Activated CD4-positive, alpha-beta T cell treated with anti-CD3 and anti-CD28 coated beads, Interleukin-10, Interleukin-2, amounts not matched to agents 100 ng/mL and 50 ng/mL, durations not matched to agents 16 hours and 8 hours (primary cell): ENCODE measurements at places on chromosomes 3 and 15.

DNA sequence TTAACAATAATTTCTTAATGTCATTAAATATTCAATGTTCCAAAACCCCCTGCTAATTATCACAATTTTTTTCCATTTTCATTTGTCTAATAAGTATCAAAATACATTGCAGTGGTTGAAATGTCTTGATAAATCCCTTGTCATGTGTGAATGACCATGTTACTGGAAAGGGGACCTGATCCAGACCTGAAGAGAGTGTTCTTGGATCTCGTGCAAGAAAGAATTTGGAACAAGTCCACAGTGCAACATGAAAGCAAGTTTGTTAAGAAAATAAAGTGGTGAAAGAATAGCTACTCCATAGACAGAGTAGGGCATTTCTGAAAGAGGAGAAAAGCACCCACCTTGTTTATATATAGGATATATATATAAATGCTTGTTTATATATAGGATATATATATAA, 10.4 kb upstream of the SELENOK start:
- DNase-seq: no peak

DNA sequence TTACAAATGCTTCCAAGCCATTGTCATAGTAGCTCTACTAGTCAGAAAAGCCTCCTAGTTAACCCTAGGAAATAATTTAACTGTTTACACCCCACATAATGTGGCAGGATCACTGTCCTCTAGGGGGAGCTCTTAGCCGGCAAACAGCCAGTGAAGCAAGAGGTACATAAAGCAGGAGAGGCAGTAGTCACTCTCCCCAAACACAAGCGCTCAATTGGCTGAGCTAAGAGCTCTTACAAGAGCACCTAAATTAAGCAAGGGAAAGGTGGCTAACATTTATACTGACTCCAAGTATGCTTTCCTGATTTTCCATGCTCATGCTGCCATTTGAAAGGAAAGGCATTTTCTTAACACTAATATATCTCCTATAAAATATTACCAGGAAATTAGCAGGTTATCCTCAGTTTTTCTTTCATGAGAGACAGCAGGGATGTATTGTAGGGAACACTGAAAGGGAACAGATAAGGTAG, 37.6 kb downstream of the NCEH1 start:
- DNase-seq: peak; percentile 87

DNA sequence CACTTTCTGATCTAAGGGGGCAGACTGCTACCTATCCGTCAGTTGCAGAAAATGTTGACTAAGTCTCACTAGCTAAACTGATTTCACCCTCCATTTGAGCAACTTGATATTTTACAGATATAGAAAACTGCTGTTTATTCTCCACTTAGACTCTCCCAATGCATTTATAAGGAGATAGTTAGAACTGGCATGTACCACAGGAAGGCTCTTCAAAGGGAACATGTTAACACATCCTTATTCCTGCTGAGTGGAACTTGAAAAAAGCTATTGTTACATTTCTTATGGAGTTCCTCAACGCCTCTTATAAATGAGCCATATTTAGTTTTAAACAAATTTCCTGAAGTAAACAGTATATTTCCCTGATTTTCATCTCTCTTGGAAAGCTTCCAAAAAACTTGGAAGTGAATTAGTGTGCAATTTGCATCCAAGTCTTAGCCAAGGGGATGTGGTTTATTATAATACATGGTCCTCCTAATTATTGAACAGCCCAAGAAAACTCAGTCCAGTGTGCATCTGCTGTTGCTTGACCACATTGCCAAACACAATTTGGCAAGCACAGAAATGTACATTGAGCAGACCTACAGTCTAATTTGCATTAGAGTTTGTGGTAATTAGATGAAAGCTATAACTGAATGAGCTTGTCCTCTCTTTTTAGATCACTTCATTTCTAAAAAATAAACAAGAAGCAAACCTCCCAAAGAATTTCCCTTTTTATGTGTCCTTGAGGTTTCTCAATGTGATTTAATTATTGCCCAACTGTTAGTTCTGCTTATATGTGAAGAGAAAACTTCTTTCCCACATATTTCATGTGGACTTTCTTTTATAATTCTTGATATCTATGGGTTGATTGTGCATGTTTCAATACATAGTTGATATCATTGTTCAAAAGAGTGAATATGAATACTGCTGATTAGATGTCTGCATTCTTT, 72.6 kb upstream of the DPH6 start:
- no peak for DNase-seq

DNA sequence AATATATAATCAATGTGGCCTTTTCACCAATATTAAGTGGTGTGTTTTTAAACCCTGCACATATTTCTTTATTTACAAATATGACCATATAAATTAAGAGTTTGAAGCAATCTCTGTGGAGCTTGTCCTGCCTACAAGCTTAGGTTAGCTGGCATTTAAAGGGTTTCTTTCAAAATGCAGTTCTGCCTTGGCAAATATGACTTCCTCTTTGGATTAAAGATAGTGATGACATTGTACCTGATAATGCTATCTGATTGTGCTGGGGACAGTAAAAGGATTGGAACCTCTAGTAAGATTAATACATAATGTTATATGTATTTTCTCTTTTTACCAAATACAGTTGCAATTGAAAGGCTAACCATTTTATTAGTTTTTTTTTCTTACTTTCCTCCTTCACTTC, 249.1 kb downstream of the OTOL1 start:
- DNase-seq: no peak

GRCh38 chr3:52031896-52032295, 24.5 kb downstream of the DUSP7 start:
- DNase-seq: no peak

GRCh38 chr3:37986479-37987314, 3.9 kb upstream of the VILL start:
- no peak for DNase-seq

- no peak for DNase-seq
Observed at GRCh38 chr15:38576837-38577236, 12.2 kb upstream of the RASGRP1 start.

- no peak for DNase-seq
Observed at GRCh38 chr3:195886181-195887141, 21.9 kb downstream of the TNK2 start.

GRCh38 chr15:64151727-64152506, at the start of gene SNX22:
SNX22 (plus strand) TSS chr15:64151731; CDS start chr15:64151776, 45 bp downstream.
- no peak for DNase-seq

- no peak for DNase-seq
Observed at GRCh38 chr3:176208915-176209314, 988.4 kb downstream of the TBL1XR1 start.

DNA sequence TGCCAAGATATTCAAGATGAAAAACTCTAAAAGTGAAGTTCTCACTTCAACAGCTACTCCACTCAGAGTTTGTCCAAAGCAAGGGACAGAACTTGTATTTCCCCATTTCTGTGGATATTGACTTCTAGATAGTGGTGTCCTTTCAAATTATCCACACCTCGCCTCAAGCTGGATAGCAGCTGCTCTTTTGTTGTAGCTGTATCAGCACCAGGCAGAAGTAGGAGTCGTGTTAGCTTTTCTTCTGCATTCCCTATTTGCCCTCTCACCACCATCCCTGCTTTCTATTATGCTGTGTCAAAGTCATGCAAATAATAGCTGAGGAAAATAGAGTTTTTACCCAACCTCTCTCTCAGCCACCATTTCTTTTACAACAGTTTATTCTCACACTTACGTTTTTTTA, 303.8 kb downstream of the EPHA3 start:
- no peak for DNase-seq

DNA sequence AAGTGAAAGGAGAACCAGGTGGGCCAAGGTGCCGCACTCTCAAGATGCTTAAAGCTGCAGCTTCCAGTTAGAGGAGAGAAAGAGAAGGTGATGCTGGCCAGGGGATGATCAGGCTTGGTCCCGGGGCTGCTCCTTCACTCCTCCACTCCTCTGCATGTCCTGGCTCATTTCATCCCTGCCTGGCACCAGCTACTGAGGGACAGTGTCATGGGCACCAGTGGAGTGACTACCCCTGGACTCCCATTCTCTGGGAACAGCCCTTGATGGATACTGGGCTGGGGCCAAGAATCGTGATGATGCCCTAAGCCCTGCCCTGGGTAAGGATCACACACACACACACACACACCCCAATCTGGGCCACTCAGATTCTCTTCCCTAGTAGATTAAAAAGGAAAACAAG, 243.7 kb downstream of the UACA start:
- DNase-seq: no peak

- no peak for DNase-seq
Observed at GRCh38 chr3:30458376-30459171, 147.8 kb upstream of the TGFBR2 start.

GRCh38 chr3:38840987-38841386, 25.0 kb upstream of the SCN10A start:
- DNase-seq: no peak

GRCh38 chr3:138942271-138942670, 4.7 kb downstream of the FOXL2 start:
- DNase-seq: no peak

GRCh38 chr3:37170060-37170459, 4.3 kb downstream of the LRRFIP2 start:
- DNase-seq: no peak

GRCh38 chr3:125191256-125191655, 21.3 kb downstream of the SLC12A8 start:
- DNase-seq: no peak

- DNase-seq: peak; percentile 31
Observed at GRCh38 chr3:3798631-3799113, 559 bp upstream of the LRRN1 start.

DNA sequence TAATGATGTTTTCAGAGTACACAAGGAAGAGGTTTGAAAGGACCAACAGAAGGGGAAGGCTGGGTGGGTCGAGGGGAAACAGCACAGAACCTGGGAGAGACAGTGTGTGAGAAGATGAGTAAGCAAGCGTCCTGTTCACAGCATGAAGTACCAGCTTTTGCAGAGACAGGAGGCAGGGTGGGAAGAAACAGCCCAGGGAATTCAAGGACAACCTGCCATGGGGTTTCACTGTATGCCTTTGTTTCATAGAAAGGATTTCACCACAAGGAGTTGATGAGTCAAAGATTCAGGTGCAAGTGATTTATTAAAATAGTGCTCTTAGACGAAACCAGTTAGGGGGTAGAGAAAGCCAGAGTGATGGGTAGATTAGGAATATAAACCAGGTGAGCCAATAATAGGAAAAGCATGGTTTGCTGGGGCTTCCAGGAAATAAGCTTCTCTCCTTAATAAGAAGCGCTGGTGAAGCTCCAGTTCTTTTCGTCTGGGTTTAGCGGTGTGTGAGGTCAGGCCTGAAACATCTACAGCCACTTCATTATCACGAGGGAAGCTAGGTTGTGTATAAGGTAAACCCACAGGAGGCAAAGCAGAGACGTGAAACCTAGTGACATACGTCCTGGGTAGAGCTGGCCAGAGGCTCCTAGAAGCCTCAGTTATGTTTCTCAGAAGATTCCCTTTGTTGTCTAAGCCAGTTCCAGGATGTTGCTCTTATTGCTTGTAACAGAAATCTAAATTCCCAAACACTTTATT, 3.9 kb downstream of the HHLA2 start:
- DNase-seq: peak; percentile 42

DNA sequence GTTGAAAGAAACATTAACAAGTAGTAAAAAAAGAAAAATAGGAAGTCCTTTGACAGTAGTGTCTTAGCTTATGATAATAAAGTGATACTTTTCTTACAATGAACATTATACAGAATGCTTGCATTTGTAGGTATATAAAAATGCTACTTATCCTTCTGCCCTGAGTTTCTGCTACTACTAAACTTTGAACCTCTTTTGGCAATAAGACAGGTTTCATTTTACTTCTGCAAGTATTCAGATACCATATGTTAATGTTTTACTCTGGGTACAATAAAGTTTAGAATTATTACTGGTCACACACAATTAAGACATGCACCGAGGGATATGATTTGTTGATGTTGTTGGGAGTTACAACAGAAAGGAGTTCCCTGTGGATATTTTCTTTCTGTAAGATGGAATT, 57.9 kb downstream of the NEO1 start:
- no peak for DNase-seq

DNA sequence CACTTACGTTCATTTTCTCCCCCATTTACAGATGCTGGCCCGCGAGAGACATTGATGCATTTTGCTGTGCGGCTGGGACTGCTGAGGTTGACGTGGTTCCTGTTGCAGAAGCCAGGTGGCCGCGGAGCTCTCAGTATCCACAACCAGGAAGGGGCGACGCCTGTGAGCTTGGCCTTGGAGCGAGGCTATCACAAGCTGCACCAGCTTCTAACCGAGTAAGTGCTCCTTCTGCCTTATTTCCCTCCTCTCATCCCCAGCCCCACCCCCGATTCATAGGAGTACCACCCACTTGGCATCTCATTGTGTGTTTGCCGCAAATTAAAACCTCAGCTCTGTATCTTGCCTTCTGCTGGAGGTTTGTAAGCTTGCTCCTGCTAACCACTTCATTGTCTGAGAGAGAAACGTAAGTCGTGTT, 163.3 kb downstream of the AKAP13 start:
- DNase-seq: peak; percentile 48

GRCh38 chr3:14175383-14176037, 2.9 kb downstream of the XPC start:
- DNase-seq: peak; percentile 85

- no peak for DNase-seq
Observed at GRCh38 chr3:56909349-56909748, 107.6 kb upstream of the ARHGEF3 start.

DNA sequence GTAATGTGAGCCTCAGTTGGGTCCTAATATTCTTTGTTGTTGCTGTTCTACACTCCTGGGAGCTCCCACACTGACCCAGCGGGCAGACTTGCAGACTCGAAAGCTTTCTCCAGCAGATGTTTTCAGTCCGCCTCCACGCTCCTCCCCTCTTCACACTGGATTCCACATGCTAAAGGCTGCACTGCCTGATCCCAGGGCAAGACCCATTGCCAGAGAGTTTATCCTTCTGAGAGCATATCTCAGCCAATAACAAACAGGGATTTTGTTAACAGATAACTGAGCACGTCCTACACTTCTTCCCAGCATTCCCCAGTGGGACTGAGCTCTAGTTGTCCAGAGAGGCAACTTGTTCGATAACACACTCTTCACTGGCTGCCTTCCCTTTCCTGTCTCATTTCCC, 8.0 kb upstream of the COL6A6 start:
- no peak for DNase-seq

DNA sequence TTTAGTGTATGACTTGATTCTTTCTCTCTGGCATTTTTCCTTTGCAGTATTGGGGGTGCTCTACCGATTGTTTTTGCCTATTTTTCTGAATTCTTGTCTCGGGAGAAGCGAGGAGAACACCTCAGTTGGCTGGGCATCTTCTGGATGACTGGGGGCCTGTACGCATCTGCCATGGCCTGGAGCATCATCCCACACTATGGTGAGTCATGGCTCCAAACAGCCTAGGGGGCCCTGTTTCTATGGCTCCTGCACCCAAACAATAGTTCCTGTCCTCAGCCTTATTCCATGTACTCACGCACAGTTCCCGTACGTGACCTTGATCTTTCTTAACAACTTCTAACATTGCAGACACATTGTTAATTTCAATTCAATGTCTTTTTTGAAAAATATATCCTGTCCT, 152.3 kb downstream of the SV2B start:
- DNase-seq: no peak

GRCh38 chr3:149813367-149814281, 609 bp downstream of the RNF13 start:
- peak; percentile 13 for DNase-seq

DNA sequence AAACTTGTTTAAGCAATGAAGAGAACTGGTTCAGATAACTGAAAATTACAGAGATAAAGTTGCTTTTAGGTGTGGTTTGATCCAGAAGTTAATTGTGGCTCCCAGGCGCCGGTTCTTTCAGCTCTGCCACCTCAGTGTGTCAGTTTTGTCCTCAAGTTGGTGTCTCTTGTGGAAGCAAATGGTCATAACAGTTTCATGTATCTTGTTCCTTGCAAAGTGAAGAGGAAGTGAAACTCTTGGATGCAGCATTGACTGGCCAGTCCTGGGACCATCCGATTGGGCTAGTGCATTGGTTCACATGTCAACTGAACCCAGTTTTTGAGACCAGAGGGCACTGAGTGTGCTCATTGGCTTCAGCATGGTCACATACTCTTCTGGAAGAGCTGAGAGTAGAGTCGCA, 181.4 kb upstream of the GRM7 start:
- no peak for DNase-seq
